ENCODE measurements at places on chromosomes 3 and 15.

- DNase-seq, result peak; percentile 82
Measured at GRCh38 chr3:152298393-152299248, 29.9 kb downstream of the MBNL1 start.

- DNase-seq, result no peak
Measured at GRCh38 chr3:57689367-57690053, 3.4 kb downstream of the DENND6A start.

GRCh38 chr3:178518660-178519396 is 17.4 kb upstream of the KCNMB2 start:
- no peak for DNase-seq

- DNase-seq, result no peak
Measured at GRCh38 chr3:28590216-28590615, 241.6 kb upstream of the AZI2 start.

DNA sequence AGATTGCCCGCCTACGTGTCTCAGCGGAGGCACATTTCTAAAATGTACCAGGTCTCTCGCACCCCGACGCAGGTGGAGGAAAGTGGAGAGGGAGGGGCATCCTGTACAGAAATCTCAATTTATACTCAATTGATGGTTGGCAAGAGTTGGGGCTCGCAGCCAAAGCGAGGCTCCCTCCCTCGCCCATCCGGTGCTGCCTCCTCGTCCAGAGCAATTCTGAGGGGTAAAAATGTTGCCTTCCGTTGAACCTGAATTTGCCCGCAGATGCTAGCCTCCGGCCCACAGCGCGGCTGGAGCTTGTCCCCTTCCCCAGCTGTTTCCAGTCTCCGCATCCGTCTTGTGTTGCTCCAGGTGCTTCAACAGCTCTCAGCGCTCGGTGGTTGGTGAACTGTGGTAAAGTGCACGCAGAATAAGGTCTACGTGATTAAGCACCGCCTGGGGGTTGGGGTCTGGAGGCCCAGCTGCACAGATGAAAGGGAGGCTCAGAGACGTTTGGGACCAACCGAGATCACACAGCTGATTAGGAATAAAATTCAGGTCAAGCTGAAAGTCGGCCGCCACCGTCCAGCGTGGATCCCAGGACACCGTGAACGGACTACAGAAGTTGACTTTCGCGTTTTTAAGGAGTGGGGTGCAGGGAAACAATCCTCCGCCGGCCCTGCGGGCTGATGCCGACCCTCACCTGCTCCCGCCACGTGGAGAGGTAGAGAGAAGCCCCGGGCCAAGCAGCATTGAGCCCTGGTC is 846 bp upstream of the POLG start:
- peak; percentile 28 for DNase-seq

- DNase-seq, result peak; percentile 98
Measured at GRCh38 chr3:196942226-196942914, at the start of gene NCBP2. Gene NCBP2 (minus strand): TSS chr3:196942528. CDS start chr3:196942503, 25 bp downstream.

DNA sequence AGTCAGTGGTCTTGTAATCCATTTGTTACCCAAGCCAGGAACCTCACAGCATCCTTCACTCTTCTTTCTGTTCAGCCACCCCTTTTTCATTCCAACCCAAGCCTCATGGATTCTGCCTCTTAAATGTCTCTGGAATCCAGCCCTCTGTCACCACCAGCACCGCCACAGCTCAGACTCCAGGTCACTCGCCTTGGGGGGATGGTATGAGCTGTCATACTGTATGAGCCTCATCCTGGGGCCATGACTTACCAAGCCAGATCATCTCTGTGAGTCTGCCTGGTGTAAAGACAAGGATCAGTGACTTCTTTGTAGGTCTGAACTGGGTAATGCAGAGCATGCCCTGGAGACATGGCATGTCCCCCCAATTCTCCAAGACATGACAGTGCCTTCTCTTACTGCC is 79.6 kb downstream of the PGPEP1L start:
- DNase-seq, result no peak

- no peak for DNase-seq
Measured at GRCh38 chr3:100103558-100104441, 10.5 kb downstream of the FILIP1L start.

DNA sequence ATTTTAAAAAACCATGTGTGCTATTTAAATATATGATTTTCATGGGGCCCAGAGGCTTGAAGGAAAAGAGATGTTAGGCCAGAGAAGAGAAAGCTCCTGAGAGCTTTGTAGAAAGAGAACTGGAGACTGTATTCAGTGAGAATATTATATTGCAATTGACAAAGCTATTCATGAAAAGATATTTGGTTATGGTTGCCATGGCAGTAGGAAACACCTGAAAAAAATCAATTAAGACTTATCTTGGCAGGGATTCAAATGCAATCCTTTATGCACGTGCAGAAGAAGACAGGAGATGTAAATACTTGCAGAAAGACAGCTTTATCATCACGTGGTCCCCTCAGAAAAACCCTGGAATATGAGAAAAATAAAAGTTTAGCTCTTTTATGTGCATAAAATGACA is 636.0 kb upstream of the TBL1XR1 start:
- DNase-seq, result no peak

DNA sequence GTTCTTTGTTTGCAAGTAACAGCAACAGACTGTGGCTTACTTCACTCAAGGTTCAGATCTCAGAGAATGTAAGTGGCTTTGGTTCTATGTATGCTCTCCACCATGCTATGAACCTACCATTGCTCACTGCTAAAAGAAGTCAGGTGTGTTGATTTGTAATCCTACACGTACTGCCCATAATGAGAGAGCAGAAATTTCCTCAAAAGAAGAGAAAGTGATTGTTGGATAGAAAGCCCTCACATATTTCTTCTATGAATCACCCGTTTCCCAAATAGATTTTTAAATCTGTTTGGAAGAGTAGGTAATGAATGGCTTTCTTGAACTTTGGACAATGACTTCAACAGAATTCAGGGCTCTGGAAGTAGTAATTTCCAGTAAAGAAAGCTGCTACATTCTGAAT is 565.4 kb downstream of the ROBO2 start:
- DNase-seq, result no peak

GRCh38 chr3:140442621-140443020 is 235.2 kb upstream of the TRIM42 start:
- DNase-seq, result no peak

GRCh38 chr15:32870240-32871033 is 152.6 kb downstream of the GREM1 start:
- DNase-seq, result no peak

DNA sequence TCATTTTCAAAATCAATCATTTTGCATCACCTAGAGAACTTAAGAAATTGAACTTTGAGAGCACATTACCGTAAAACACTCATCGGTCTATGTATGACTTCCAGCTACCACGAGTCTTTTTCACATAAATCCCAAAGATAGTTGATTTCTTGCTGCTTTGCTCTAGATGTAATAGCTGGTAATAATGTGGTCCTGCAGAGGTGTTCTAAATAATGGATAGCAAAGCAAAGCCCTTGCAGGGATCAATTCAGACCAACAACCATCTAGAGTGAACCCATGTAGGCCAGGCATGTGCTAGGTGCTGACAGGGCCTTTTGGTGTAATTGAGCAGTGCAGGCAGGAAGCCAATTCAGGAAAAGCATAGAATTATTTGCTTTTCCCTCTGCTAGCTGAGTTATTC is 26.1 kb upstream of the C3orf80 start:
- no peak for DNase-seq

GRCh38 chr3:149647285-149647684 is 10.5 kb downstream of the WWTR1 start:
- no peak for DNase-seq

GRCh38 chr3:174776123-174776522 is 83.0 kb upstream of the NAALADL2 start:
- no peak for DNase-seq

GRCh38 chr3:149489060-149489690 is 14.7 kb downstream of the TM4SF4 start:
- DNase-seq, result no peak

DNA sequence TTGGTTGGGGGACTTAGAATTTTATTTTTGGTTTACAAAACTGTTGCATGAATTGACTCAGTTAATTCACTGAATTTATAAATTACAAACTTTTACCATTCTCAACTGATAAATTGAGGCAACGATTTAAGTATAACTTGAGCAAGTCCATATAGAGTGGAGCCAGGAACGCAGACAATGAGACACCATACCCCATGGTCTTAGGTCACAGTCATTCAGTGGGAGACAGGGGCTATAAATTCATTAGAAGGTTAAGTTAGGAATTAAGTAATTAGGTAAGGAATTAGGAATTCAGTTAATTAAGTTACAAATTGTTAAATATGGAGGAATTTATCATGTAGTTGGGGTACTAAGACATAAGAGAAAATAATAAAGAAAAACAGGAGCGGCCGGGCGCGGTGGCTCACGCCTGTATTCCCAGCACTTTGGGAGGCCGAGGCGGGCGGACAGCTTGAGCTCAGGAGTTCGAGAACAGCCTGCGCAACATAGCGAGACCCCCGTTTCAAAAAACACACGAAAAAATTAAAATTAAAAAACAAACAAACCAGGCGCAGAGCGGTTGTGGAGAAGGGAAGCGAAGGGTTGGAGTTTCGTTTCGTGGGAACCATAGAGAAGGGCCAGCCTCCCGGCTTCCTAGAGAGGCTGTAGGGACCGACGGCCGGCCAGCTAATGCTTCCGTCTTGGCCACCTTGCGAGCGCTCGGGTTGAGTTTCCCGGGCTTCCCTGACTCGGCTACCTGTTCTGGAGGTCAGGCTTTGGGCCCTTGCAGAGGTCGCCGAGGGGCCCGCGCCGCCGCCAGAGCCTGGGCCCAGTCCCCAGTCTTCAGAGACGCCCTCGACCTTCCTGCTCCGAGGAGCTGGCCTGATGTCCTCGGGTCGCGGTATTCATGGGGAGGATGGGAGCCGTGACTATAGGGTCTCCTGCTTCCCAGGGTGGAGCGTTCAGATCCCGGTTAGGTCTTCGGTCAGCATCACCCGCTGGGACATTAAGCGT is at the start of gene ZNF619:
ZNF619 (plus strand) TSS at position 645 of the 993 bp plus-strand sequence. CDS start 858 bp downstream, outside the sequence.
- peak; percentile 75 for DNase-seq

DNA sequence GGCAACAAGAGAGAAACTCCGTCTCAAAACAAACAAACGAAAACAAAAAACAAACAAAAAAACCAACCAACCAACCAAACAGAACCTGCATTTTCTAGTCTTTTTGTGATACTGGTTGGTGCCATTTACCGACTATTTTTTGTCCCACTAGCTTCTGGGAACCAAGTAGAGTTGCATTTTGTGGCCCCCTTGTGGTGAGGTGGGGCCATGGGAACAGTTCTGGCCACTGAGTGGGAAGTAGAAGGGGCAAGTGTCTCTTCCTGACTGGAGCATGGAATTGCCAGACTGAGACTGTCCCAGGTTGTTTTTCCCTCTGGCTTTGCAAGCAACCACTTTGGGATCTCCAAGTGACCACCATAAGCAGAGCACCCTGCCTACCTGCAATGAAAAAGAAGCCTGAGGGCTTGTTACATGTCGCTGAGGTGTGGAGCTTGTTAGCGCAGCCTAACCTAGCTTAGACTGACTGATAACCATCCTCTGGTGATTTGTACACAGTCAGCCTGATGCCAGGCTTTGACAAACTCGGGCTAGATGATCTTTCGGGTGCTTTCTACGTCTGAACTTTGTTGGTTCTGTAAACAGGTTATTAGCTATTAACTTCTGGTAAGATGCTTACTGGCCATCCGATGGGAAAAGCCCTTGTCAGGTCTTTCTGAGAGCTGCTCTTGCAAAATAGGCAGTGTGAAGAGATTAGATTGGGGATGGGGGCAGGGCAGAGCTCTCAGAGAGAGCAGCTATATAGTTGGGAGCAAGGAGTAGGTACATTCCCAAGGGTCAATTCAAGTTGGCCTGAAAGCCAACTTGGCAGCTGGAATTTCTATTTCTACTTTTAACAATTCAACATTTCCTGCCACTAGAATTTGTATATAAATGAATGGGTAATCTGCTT is 172.2 kb downstream of the SSR3 start:
- DNase-seq, result peak; percentile 8

- no peak for DNase-seq
Measured at GRCh38 chr3:193124861-193125260, 116.2 kb upstream of the PLAAT1 start.

DNA sequence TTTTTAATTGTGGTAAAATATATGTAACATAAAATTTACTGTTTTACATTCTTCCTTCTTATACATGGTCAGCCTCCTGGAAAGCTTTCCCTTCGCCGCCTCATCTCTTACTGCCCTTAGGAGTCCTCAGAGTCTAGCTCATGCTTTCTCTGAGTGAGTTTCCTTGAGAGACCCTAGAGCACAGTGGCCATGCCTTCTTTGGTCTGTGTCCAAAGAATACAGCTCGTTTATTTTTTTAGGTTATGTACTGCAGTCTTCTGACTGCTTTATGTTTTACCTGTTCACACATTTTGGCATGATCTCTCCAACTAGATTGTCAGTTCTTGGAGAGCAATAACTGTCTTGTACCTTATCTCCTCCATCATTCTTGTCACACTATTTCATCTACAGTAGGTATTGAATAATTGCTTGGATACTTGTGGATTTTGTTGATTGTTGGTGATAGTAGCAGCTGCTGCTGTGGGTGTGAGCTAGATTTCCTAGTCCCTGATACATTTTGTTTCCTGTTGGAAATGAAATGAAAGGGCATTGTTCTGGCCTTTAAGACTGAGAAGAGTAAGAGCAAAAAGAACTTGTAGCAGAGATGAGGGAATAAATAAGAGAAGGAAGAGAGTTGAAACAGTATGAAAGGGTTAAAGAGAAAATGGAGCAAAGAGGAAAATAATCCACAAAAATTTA is 10.9 kb downstream of the ARIH2 start:
- DNase-seq, result no peak

- no peak for DNase-seq
Measured at GRCh38 chr3:123169492-123169929, 32.2 kb upstream of the SEC22A start.

GRCh38 chr15:23648920-23649515 is 1.4 kb upstream of the MAGEL2 start:
- DNase-seq, result no peak

DNA sequence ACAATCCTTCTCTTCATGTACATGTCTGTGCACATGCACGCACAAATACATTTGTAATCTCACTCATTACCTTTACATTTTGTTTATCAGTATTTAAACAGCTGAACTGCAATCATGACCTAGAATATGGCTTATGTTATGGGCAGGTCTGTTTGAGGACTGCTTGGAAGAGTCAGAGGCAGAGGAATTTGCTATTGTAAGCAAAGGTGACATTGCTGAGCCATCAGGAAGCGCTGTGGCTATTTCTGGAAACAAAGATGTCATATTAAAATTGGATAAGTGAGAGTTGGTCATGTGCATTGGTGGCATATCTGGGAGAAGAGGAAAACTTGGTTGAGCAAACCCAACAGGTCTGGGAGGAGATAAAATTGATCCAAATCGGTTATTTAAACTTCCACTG is 41.6 kb downstream of the USF3 start:
- no peak for DNase-seq
